ENCODE measurements at places on chromosomes 6 and 20. TPM values are rescaled to one million over a fixed set of nuclear protein-coding genes. Genes with fewer than 3 reads are reported as not detected.

The PRICKLE4 gene
- polyA plus RNA-seq, result 6.4 TPM

The SNTA1 gene
- 329 TPM for polyA plus RNA-seq

The SGK2 gene
- polyA plus RNA-seq, result not detected

The C6orf141 gene
- 0.98 TPM for polyA plus RNA-seq

The RBPJL gene
- not detected for polyA plus RNA-seq

The LATS1 gene
- 7.2 TPM for polyA plus RNA-seq

The ZNF165 gene
- polyA plus RNA-seq, result 1.9 TPM

The FAM83D gene
- polyA plus RNA-seq, result 43.9 TPM

The IRAK1BP1 gene
- 4.7 TPM for polyA plus RNA-seq

The CD164 gene
- polyA plus RNA-seq, result 181 TPM

The ASIP gene
- polyA plus RNA-seq, result 0.67 TPM

The SAPCD1 gene
- polyA plus RNA-seq, result 2.1 TPM

The GLP1R gene
- 0.37 TPM for polyA plus RNA-seq

The IL17A gene
- not detected for polyA plus RNA-seq

The LRFN2 gene
- not detected for polyA plus RNA-seq

The DEFB132 gene
- not detected for polyA plus RNA-seq

The HAO1 gene
- polyA plus RNA-seq, result not detected

The ATP9A gene
- polyA plus RNA-seq, result 11.3 TPM

The RFX6 gene
- not detected for polyA plus RNA-seq

The LZTS3 gene
- polyA plus RNA-seq, result 14.5 TPM

The HSF2 gene
- polyA plus RNA-seq, result 74.6 TPM

The BMP2 gene
- polyA plus RNA-seq, result 289 TPM

The TLDC2 gene
- not detected for polyA plus RNA-seq

The HLA-DRB1 gene
- polyA plus RNA-seq, result 0.74 TPM

The MAFB gene
- 2.3 TPM for polyA plus RNA-seq

The ENPP3 gene
- 0.55 TPM for polyA plus RNA-seq

The ZBTB46 gene
- 24.1 TPM for polyA plus RNA-seq

All from cardiac muscle cell (in vitro differentiated cells and primary cell).